Spinal cord (tissue), 10 donors: ENCODE measurements at places on chromosomes 5 and 9.

- no peak for DNase-seq
Observed at GRCh38 chr9:91208419-91208745, 153.3 kb downstream of the AUH start.

DNA sequence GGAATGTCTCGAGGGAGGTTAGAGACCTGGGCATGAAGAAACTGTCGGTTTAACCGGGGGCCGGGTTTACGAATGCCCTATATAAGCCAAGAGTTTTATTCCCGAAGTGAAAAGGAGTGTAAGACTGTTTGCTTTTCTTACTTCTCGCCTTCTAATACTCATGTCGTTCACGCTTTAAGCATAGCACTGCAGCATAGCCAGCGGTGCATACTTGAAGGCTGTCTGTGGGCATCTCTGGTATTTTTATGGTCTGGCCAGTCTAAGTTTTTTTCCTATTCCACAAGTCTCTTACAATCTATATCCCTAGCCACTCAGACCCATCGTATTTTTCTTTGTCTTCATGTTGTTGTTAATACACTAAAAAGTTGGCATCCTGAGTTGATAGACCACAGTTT is 1.2 kb downstream of the UHRF2 start:
- no peak for DNase-seq

DNA sequence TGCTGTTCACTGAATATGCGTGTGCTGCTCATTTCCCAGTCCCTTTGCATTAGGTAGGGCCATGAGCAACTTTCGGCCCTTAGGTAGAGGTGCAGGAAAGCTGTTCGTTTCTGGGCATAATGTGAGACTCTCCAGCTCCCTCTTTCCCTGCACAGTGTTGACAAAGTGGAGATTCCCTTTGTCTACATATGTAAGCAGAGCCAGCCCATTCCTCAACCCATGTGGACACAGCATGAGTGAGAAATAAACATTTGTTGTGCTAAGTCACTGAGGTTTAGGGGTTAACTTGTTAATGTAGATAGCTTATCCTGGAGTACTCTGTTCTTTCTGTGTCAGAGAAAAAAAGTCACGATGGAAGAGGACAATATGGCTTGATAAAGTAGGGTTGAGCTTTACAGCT is 343.8 kb downstream of the PSAT1 start:
- DNase-seq = no peak

- DNase-seq = no peak
Observed at GRCh38 chr5:160315968-160316367, 3.6 kb upstream of the CCNJL start.

GRCh38 chr9:73869264-73869663 is 627.9 kb upstream of the RORB start:
- DNase-seq = no peak

DNA sequence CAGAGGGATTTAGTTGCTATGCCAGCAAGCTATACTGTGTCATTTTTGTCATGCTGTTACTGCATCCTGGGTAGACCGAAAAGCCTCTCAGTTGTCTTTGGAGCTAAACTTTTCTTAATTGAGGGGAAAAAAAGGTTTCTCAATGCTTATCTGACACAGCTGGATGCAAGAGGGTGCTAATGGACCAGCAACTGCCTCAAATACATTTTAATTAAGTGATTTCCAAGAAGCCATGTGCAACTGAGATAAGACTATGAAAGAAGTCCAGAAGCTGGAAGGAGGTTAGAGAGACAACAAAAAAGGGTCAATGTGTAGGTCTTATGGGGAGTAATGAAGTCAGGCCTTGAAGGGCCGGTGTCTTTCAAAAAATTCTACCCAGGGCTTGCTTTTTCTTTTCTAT is 465.7 kb upstream of the DMAC1 start:
- DNase-seq = no peak

DNA sequence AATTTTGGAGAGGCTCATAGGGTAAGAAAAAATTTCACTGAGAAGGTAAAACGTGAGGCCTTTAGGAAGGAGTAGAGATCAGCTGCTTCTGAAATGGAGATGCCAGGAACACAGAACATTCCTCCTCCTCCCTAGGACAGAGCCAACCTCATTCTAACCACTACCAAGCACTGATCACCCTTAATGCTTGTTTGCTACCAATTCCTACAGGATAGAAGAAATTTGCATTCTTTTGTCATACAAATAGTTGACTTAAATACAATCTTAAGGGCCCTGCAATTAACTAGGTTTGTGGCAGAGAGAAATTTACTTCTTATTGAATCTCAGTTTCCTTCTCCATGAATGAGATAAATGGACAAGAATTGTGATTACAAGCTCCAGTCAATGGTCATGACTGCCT is 780.2 kb upstream of the WWC1 start:
- DNase-seq = no peak

DNA sequence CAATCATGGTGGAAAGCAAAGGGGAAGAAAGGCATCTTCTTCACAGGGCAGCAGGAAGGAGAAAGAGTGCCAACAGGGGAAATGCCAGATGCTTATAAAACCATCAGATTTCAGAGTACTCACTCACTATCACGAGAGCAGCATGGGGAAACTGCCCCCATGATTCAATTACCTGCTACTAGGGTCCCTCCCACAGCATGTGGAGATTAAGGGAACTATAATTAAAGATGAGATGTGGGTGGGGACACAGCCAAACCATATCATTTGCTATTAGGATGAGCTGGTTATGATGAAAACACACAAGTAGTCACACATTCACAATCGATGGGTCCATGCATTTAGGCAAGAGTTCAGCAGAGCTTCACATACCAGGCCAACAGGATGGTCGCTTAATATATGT is 469.0 kb downstream of the PDE4D start:
- no peak for DNase-seq

- DNase-seq = no peak
Observed at GRCh38 chr5:102858221-102858620, 103.1 kb downstream of the PAM start.

- DNase-seq = peak; percentile 39
Observed at GRCh38 chr5:31717561-31717960, 78.6 kb downstream of the PDZD2 start.

DNA sequence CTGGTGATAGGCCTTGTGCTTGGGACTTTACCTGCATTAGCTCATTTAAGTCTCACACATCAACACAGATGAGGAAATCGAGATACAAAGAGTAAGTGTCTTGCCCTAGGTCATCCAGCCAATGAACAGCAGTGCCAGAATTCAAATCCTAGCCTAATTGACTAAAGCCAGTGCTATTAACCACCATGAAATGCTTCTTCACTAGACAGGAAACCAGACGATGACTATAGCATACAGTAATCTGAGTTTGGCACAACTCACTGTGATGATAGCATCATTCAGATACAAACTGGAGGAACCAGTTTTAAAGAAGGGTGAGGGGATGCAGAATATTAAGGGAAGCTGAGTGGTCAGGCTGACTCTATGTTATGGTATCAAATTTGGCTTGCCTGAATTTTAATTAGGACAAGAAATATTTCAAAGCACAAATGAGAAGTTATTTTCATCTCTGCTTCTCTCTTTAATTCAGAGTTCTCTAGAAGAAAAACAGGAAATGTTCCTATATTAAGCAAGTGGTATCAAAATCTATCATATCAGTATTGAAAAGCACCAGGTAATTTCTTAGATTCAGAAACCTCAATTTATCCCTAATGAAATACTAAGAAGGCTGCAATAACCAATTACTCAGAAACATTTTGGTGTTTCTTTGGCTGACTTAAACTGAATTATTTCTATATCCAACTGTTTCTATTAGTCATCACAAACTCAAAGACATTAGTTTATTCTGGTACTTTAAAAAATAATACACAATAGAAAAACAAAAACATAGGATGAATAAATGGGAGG is 147.0 kb upstream of the RASA1 start:
- DNase-seq = no peak

- DNase-seq = no peak
Observed at GRCh38 chr9:76835571-76836283, 70.2 kb downstream of the PRUNE2 start.

GRCh38 chr5:114038756-114039155 is 323.1 kb upstream of the KCNN2 start:
- no peak for DNase-seq

GRCh38 chr5:98793223-98793622 is 19.8 kb downstream of the RGMB start:
- DNase-seq = no peak
